ENCODE measurements at places on chromosomes 13 and 19. TPM values are rescaled to one million over a fixed set of nuclear protein-coding genes. Genes with fewer than 3 reads are reported as not detected.

- H3K27me3 ChIP-seq = no peaks in the 10 kb centered on the region
- H3K4me1 ChIP-seq = no peaks in the 10 kb centered on the region
- H3K4me3 ChIP-seq = no peak overlapping the region
- peak; percentile 57 for DNase-seq
- no peaks in the 10 kb centered on the region for H3K36me3 ChIP-seq
Measured at GRCh38 chr19:18414504-18415177, 4.6 kb upstream of the SSBP4 start.

- H3K36me3 ChIP-seq = no peaks in the 10 kb centered on the region
- no peaks in the 10 kb centered on the region for H3K4me1 ChIP-seq
- no peak for DNase-seq
- no peaks in the 10 kb centered on the region for H3K27me3 ChIP-seq
- no peak overlapping the region for H3K4me3 ChIP-seq
Measured at GRCh38 chr13:40205771-40206240, 460.6 kb downstream of the FOXO1 start.

DNA sequence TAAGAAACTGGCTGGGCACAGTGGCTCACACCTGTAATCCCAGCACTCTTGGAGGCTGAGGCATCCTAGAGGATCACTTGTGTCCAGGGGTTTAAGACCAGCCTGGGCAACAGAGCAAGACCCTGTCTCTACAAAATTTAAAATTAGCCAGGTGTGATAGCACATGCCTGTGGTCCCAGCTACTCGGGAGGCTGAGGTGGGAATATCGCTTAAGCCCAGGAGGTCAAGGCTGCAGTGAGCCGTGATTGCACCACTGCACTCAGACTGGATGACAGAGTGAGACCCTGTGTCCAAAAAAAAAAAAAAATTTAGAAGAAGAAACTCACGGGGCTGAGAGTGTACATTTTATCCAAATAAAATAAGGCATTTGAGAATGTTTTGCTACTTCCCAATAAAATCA lies 58.9 kb downstream of the ZAR1L start:
- H3K4me3 ChIP-seq = no peak overlapping the region
- peak overlapping the region; percentile 59 for H3K27ac ChIP-seq
- H3K27me3 ChIP-seq = no peaks in the 10 kb centered on the region
- peaks cover 3% of the 10 kb centered on the region for H3K36me3 ChIP-seq

GRCh38 chr13:25709088-25709487 lies 337.3 kb downstream of the ATP8A2 start:
- H3K36me3 ChIP-seq = no peaks in the 10 kb centered on the region
- H3K27me3 ChIP-seq = no peaks in the 10 kb centered on the region
- H3K27ac ChIP-seq = no peak overlapping the region
- H3K4me3 ChIP-seq = no peak overlapping the region
- peaks cover 10% of the 10 kb centered on the region for H3K4me1 ChIP-seq
- no peak for DNase-seq

GRCh38 chr13:27622102-27622820 lies 569 bp downstream of the POLR1D start:
- peaks cover 22% of the 10 kb centered on the region for H3K36me3 ChIP-seq
- no peaks in the 10 kb centered on the region for H3K27me3 ChIP-seq
- H3K27ac ChIP-seq = peak overlapping the region; percentile 83
- peaks cover 11% of the 10 kb centered on the region for H3K4me1 ChIP-seq

GRCh38 chr13:90535421-90535820 lies 812.1 kb upstream of the MIR17HG start:
- no peak overlapping the region for H3K4me3 ChIP-seq
- no peaks in the 10 kb centered on the region for H3K36me3 ChIP-seq
- DNase-seq = no peak

GRCh38 chr19:45790942-45791341 lies 1.7 kb downstream of the DMWD start:
- H3K36me3 ChIP-seq = peaks cover 27% of the 10 kb centered on the region
- H3K4me1 ChIP-seq = peaks cover 5% of the 10 kb centered on the region
- no peaks in the 10 kb centered on the region for H3K27me3 ChIP-seq

- H3K27me3 ChIP-seq = no peaks in the 10 kb centered on the region
- H3K36me3 ChIP-seq = no peaks in the 10 kb centered on the region
- H3K27ac ChIP-seq = no peak overlapping the region
Measured at GRCh38 chr13:105282406-105283285, 1252.8 kb downstream of the EFNB2 start.

GRCh38 chr13:77124423-77124822 lies 97.5 kb upstream of the FBXL3 start:
- H3K27me3 ChIP-seq = no peaks in the 10 kb centered on the region
- no peak for DNase-seq
- no peak overlapping the region for H3K4me3 ChIP-seq
- H3K4me1 ChIP-seq = no peaks in the 10 kb centered on the region
- peaks cover 7% of the 10 kb centered on the region for H3K36me3 ChIP-seq

- peaks cover 2% of the 10 kb centered on the region for H3K36me3 ChIP-seq
- peak overlapping the region; percentile 98 for H3K27ac ChIP-seq
- H3K27me3 ChIP-seq = no peaks in the 10 kb centered on the region
- peaks cover 13% of the 10 kb centered on the region for H3K4me1 ChIP-seq
- DNase-seq = peak; percentile 61
- peak overlapping the region; percentile 82 for H3K4me3 ChIP-seq
Measured at GRCh38 chr19:36916991-36917390, 859 bp downstream of the ZNF568 start.

- H3K4me3 ChIP-seq = no peak overlapping the region
- no peaks in the 10 kb centered on the region for H3K36me3 ChIP-seq
- H3K27me3 ChIP-seq = no peaks in the 10 kb centered on the region
- peaks cover 5% of the 10 kb centered on the region for H3K4me1 ChIP-seq
- no peak overlapping the region for H3K27ac ChIP-seq
- no peak for DNase-seq
Measured at GRCh38 chr13:107067381-107067780, 499.4 kb upstream of the ARGLU1 start.

DNA sequence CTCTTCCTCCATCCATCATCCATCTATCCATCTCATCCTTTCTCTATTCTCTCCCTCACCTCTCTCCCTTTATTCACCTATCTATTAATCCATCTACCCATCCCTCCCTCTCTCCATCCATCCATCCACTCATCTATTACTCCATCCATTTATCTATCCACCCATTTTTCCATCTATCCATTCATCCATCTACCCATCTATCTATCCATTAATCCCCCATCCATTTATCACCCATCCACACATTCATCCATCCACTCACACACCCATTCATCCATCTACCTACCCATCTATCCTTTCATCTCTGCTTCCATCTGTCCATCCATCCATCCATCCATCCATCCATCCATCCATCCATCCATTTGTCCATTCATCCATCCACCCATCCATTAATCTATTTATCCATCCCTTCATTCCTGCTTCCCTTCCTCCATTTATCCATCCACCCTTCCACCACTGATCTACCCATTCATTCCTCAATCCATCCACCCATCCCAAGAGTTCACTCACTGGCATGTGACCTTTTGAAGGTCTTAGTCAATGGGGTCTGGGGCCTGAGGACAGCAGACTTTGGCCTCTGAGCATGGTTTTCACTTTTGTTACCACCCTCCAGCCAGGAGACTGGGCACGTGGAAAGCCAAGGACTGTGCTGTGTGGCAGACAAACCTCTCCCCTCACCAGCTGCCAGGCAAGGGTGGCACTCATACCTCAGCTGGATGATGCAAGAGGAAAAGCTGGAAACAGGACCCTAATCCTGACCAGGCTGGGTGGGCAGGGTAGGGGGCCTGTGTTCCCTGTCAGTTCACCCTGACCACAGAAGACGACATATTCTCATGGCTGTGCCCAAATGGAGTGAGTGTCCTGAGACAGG lies 126.7 kb downstream of the URI1 start:
- H3K27ac ChIP-seq = no peak overlapping the region
- H3K4me3 ChIP-seq = no peak overlapping the region
- no peaks in the 10 kb centered on the region for H3K27me3 ChIP-seq
- H3K36me3 ChIP-seq = no peaks in the 10 kb centered on the region

DNA sequence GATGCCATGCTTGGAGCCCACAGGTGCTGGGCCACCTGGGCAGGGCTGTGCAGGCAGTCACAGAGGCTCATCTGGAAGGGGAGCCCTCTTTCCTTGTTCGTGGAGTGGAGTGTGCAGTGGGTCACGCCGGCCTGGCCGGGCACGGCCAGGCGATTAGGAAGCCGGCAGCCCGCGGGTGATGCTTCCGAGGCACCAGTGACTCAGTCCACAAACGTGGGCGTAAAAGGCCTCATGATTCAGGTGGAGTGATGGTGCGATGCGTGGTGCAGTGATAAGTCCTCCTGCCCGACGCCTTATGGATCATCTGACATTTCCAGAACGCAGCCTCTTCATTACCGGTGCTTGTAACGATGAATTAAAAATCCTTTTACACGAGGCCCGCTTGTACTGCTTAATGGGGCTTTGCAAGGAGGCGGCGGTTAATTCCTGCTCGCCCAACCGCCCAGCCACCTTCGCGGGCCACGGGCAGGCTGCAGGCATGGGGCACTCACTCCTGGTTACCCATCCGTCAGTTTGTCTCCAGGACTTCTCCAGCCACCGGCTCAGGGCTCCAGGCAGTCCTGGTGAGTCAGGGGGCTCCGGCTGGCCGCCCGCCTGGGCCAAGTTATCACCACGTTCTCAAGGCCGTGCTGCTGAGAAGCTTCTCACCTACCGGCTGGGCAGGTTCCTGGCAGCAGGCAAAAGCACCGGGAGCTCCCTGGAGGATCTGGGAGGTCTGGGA lies 172.4 kb downstream of the KDM4B start:
- no peak overlapping the region for H3K27ac ChIP-seq
- H3K36me3 ChIP-seq = peaks cover 15% of the 10 kb centered on the region
- H3K27me3 ChIP-seq = no peaks in the 10 kb centered on the region
- no peaks in the 10 kb centered on the region for H3K4me1 ChIP-seq
- H3K4me3 ChIP-seq = no peak overlapping the region
- no peak for DNase-seq

- peaks cover 7% of the 10 kb centered on the region for H3K27me3 ChIP-seq
- H3K4me1 ChIP-seq = peaks cover 29% of the 10 kb centered on the region
- H3K4me3 ChIP-seq = no peak overlapping the region
- no peak overlapping the region for H3K27ac ChIP-seq
- DNase-seq = peak; percentile 4
Measured at GRCh38 chr13:43877766-43878165, 1.8 kb downstream of the CCDC122 start.

- no peaks in the 10 kb centered on the region for H3K4me1 ChIP-seq
- H3K36me3 ChIP-seq = peaks cover 3% of the 10 kb centered on the region
- no peak for DNase-seq
- H3K27ac ChIP-seq = no peak overlapping the region
Measured at GRCh38 chr19:16153582-16154336, 10.3 kb downstream of the HSH2D start.

GRCh38 chr19:51490676-51491075 lies 10.9 kb downstream of the SIGLEC12 start:
- H3K4me1 ChIP-seq = no peaks in the 10 kb centered on the region
- no peak overlapping the region for H3K27ac ChIP-seq
- H3K36me3 ChIP-seq = no peaks in the 10 kb centered on the region
- H3K27me3 ChIP-seq = peaks cover 2% of the 10 kb centered on the region

DNA sequence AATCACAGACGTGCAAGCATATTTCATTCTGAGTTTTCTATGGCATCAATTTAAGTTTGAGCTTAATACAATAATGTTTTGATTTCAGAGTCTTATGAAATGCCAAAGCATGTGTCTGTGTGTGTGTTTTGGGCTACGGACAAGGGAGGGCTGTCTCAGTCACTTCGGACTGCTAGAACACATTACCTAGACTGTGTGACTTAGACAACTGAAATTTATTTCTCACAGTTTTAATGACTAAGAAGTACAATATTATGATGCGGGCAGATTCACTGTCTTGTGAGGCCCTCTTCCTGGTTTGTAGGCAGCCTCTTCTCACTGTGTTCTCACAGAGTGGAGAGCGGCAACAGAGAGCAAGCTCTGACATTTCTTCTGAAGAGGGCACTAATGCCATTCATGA lies 1202.0 kb downstream of the EFNB2 start:
- H3K36me3 ChIP-seq = no peaks in the 10 kb centered on the region
- peaks cover 10% of the 10 kb centered on the region for H3K4me1 ChIP-seq
- H3K27me3 ChIP-seq = no peaks in the 10 kb centered on the region
- H3K27ac ChIP-seq = no peak overlapping the region
- no peak overlapping the region for H3K4me3 ChIP-seq
- DNase-seq = no peak

- no peaks in the 10 kb centered on the region for H3K36me3 ChIP-seq
- no peak for DNase-seq
- H3K27me3 ChIP-seq = no peaks in the 10 kb centered on the region
- peaks cover 6% of the 10 kb centered on the region for H3K4me1 ChIP-seq
- H3K4me3 ChIP-seq = no peak overlapping the region
Measured at GRCh38 chr13:67148161-67148571, 82.0 kb downstream of the PCDH9 start.

GRCh38 chr13:40569024-40569350 lies 97.5 kb downstream of the FOXO1 start:
- H3K27ac ChIP-seq = no peak overlapping the region
- no peak overlapping the region for H3K4me3 ChIP-seq
- H3K36me3 ChIP-seq = no peaks in the 10 kb centered on the region
- H3K4me1 ChIP-seq = peaks cover 5% of the 10 kb centered on the region
- DNase-seq = no peak

DNA sequence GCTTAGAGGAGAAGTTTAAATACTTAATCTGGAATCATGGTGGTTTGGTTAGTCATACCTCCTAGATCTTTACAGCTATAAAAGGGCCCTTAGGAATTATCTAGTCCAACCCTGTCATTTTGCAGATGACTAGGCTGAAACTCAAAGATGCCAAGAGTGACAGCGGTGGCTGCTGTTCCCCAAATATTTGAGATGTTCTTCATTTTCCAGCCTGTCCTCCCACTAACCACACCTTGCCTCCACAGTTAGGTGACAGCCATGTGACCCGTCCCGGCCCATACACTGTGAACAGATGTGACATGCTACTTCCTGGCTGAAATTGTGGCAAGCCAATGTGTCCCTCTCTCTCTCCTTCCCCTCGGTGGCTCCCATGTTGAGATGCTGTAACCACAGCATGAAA lies 225.5 kb upstream of the IPO5 start:
- H3K27ac ChIP-seq = peak overlapping the region; percentile 17
- no peaks in the 10 kb centered on the region for H3K36me3 ChIP-seq
- DNase-seq = no peak
- H3K4me1 ChIP-seq = peaks cover 4% of the 10 kb centered on the region

DNA sequence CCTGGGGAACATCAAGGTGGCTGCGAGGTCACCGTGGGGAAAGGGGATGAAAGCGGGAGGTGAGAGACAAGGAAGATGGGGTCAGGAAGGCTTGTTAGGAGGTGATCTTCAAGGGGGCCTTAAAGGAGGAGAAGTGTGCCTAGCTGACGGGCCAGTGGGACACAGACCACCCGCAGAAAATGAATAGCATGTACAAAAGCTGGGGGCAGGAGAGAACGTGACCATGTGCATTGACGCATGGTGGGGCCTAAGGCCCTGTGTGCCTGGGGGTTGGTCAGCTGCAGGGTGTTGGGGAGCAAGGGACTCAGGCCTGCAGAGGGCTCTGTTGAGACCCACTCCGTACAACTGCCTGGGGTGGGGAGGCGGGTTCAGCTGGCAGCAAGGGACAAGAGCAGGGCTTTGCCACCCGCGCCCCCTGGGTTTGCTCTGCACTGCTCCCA lies 5.9 kb downstream of the RAB8A start:
- H3K36me3 ChIP-seq = peaks cover 13% of the 10 kb centered on the region
- H3K27me3 ChIP-seq = no peaks in the 10 kb centered on the region
- no peak for DNase-seq

GRCh38 chr13:45786293-45786920 lies 65.1 kb downstream of the SIAH3 start:
- no peaks in the 10 kb centered on the region for H3K4me1 ChIP-seq
- no peak overlapping the region for H3K4me3 ChIP-seq
- no peaks in the 10 kb centered on the region for H3K36me3 ChIP-seq

CADM4 gene
- total RNA-seq = 12.2 TPM

MYO9B gene
- total RNA-seq = 44.3 TPM

SERP2 gene
- total RNA-seq = 6.6 TPM

LIM2 gene
- not detected for total RNA-seq

SYNE4 gene
- total RNA-seq = 8.0 TPM

ZNF223 gene
- 9.6 TPM for total RNA-seq

ZDHHC20 gene
- 153 TPM for total RNA-seq

PLK5 gene
- not detected for total RNA-seq

PNMA8C gene
- 0.77 TPM for total RNA-seq

GMIP gene
- total RNA-seq = 13.1 TPM

HSPB6 gene
- 13.2 TPM for total RNA-seq
